ENCODE measurements at places on chromosomes 13 and 19.
A peak's percentile ranks its signal among the peaks of the same experiment; 100 is the strongest.

GRCh38 chr13:23865906-23866305 is 23.3 kb downstream of the MIPEP start:
- DNase-seq = no peak

- DNase-seq = no peak
Measured at GRCh38 chr19:2278459-2279158, 3.4 kb downstream of the PEAK3 start.

DNA sequence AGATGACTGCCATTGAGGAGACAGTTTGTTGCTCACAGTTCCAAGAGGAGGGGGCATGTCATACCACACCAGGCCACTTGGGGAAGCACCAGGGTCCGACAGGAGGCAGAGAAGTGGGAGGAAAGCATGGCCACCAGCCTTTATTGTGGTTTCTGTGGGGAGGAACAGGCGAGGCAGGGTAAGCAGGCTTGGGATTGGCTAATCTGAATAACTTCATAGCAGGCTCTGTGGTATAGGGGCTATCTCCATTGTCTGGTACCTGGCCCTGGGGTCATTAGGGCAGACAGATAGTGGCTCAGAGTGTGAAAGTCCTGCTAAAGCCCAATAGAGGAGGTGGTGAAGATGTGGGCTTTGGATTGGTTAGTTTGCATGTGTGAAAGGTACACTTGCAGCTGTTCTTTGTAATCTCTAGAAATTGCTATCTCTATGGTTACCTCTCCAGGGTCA is 35.5 kb downstream of the CBY2 start:
- DNase-seq = no peak

GRCh38 chr13:88840085-88840484 is 1168.9 kb downstream of the SLITRK5 start:
- DNase-seq = no peak

DNA sequence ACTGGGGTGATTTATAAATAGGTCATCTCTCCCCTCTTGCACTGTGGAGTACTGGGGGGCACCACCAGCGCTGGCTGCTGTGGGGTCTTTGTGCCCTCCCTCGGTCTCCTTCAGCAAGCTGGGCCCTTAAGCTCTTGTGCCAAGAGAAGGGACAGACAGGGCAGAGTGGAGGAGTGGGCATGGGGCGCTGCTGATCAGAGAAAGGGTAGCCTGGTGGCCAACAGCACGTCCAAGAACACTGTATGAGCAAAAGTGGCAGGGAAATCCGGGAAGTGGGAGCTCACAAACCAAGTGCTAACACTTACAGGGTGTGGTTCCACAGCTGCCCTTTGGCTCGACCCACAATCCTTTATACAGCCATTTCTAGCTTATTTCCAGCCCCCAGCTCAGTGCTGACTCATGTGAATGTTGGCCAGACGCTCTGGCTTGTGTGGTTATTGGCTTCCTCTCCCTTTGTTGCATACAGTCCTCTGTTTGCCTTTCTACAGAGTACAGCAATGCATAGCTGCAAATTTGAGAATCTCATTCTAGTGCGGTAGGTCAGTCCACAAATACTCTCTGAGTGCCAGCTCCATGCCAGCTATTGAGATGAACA is 298.8 kb downstream of the SHISA2 start:
- DNase-seq = no peak

DNA sequence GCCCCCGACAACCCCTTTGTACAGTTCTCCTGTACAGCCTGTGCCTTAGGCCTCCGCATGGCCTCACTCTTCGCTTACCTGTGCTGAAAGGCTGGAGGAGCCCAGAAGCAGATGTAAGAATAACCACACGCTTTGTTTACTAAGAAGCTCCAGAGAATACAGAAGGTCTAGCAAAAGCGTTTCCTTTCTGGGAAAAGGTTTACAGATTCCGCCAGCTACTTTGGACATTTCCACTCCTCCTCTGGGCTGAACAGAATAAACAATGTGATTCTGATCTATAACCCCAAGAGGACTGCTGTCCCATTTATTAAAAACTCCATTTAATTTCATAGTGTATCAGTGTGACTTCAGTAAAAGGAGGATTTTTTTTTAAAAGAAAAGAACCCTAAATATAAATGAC is 339.2 kb downstream of the DNAJC15 start:
- no peak for DNase-seq

- peak; percentile 99 for DNase-seq
Measured at GRCh38 chr19:28289295-28290063, 923.5 kb downstream of the UQCRFS1 start.

DNA sequence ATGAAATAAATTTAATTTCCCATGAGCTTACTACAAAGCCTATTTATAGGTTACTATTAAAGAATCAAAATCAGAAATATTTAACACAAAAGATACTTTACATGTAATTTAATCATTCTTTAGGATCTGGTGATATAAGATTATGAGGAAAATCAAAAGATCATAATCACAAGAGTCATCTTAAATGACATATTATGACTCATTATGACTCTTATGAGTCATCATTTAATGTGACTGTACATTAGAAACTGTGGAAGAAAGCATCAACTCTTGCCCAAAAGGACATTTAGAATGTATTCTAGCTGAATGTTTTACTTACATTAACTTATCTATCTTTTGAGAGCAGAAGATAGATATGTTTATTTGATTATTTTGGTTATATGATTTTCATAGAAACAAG is 458.6 kb downstream of the DCT start:
- no peak for DNase-seq

GRCh38 chr13:89554801-89555200 is 1792.7 kb upstream of the MIR17HG start:
- peak; percentile 5 for DNase-seq

- DNase-seq = no peak
Measured at GRCh38 chr13:66322193-66322740, 907.9 kb downstream of the PCDH9 start.

DNA sequence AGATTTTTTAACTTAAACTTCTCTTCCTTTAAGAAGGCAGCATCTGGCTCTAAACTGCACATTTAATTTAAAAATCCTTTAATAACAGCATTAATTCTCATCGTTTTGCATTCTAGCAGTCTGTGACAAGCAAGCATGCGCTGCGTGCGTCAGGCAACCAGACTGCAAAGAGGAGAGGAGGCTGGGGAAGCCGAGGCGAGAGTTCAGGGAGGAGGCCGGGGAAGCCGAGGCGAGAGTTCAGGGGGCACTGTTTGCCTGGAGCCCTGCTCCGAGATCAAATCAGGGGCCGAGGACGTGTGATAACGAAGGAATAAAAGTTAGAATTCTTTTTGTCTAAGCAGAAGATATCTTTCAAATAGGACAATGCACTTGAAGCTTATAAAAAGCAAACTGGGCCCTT is 435.7 kb downstream of the EFNB2 start:
- no peak for DNase-seq

DNA sequence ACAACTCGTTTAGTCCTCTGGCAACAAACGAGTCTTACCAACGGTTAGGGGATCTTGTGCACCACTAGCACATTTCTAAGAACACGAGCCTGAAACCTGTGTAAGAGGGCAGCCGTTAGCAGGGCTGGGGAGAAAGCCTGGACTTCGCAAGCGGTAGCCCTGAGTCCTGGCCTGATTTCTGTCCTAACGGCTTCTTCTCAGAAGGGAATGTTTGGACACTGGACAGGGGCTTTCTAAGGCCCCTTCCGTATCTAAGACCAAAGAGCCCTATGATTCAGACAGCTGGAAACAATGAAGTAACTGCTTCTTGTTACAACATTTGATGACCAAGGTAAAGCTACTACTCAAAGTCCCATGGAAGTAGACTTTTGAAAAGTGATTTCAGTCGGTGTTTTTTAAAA is 2.2 kb downstream of the ANKRD10 start:
- DNase-seq = no peak

DNA sequence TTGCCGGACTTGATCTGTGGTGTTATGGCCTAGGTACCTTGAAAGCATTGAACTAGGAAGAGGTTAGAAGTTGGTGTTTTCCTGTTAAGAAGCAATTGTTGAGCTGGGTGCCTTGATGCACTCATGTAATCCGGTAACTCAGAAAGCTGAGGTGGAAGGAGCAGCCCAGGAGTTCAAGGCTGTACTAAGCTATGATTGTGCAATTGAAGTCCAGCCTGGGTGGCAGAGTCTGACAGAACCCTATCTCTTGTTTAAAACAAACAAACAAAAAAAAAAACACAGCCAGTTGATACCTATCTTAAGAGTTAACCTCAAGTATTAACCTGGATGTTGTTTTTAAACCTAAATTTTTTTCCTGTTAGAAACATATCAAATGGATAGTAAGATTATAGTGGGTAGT is 19.3 kb downstream of the SAFB start:
- DNase-seq = no peak

DNA sequence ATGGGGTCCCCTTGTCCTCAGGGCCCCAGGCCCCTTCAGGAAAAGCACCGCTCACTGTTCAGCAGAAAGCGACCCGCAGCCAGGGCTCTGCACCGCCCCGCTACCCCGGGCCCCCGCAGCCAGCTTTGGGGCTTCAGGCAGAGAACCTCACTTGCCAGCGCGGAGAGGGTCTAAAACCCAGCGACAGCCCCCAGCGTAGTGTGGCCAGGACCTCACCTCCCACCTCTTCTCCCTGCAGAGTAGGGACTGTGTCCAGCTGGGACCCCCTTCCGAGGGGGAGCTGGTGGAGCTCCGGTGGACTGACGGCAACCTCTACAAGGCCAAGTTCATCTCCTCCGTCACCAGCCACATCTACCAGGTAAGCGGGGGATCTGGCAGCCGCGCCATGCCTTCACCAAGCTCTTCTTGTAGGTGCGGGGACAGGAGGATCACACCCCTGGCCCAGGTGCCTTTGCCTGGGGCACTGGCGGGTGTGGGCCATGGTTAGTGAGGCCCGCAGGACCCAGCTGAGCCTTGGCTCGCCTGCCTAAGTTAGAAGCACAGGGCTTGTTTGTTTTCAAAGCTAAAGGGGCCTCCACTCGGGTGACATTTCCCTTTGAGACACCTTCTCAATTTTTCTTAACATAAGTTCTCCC is 175.7 kb downstream of the KDM4B start:
- DNase-seq = no peak

DNA sequence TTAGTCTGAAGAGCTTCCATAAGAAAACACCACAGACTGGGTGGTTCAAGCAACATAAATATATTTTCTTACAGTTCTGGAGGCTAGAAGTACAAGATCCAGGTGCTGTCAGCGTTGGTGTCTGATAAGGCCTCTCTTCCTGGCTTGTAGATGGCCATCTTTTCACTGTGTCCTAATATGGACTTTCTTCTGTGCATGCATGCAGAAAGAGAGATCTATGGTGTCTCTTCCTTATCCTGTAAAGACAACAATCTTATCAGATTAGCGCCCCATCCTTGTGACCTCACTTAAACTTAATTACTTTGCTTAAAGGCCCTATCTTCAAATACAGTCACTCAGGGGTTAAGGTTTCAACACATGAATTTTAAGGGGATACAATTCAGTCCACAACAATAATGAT is 14.1 kb upstream of the NDFIP2 start:
- no peak for DNase-seq

GRCh38 chr19:35431145-35431807 is 16.8 kb upstream of the FFAR2 start:
- no peak for DNase-seq
